ENCODE measurements at places on chromosomes 4 and X.

GRCh38 chrX:129957241-129958082 is 25.0 kb upstream of the BCORL1 start:
- DNase-seq = no peak

DNA sequence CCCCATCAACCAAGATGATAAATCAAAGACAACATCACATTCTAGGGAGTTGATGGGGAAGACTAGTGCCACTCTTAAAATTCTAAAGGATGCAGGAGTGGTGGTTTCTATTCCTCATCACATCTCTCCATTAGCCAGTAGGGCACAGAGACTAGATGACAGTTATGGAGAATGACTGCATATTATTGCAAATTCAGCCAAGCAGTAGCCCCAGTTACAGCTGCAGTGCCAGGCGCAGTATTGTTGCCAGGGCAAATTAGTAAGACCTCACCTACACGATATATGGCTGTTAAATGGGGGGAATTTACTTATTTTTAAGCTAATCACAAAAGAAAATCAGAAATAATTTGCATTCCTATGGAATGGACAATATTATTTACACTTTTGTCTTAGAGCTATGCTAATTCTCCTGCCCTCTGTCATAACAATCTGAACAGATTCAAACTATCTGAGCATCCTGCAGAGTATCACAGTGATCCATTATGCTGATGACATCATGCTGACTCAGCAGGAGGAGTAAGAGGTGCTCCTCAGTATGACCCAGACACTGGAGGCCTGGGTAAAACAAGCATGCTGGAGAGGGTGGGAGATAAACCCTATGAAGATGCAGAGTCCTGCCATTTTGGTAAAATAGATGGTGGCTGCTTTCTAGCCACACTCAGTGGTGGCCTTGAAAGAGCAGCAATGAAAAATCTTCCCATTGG is 24.7 kb downstream of the ETNPPL start:
- DNase-seq = no peak

- no peak for DNase-seq
Measured at GRCh38 chr4:5128569-5128968, 77.3 kb downstream of the STK32B start.

DNA sequence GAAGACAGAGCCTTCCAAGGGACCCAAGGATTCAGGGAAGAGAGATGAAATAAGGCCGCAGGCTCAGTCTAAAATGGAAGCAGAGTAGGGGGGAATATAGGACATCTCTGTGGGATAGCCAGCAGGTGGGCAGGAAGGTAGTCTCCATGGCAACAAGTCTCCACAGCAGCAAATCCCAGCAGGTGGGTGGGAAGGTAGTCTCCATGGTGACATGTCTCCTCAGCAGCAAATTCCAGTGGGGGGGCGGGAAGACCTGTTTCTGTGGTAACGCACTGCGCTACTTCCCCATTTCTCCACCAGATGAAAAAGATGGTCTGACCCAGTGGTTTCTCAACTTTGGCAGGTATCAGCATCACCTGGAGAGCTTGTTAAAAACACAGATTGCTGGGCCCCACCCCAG is 18.3 kb downstream of the NLGN3 start:
- DNase-seq = no peak

- DNase-seq = no peak
Measured at GRCh38 chr4:176270669-176271068, 1.6 kb upstream of the ASB5 start.

DNA sequence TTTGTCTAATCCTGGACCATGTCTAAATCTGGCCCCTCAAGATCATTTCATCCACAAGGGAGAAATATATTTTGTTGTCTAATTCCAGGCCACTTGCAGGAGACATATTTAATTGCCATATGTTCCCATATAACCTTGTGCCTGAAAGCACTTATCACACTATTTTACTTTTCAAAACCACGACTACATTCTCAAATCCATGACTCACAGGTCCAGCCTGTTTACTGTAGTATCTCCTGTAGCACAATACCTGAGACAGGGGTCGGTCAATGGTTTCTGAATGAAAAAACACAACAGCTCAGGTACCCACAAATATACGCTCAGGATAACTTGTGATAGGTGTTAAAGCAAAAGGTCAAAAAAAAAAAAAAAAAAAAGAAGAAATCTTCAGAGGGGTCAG is 60.9 kb downstream of the SEC24D start:
- DNase-seq = no peak

- no peak for DNase-seq
Measured at GRCh38 chr4:74855879-74856278, 61.6 kb upstream of the BTC start.

GRCh38 chrX:103864149-103864548 is 32.1 kb upstream of the RAB9B start:
- no peak for DNase-seq

DNA sequence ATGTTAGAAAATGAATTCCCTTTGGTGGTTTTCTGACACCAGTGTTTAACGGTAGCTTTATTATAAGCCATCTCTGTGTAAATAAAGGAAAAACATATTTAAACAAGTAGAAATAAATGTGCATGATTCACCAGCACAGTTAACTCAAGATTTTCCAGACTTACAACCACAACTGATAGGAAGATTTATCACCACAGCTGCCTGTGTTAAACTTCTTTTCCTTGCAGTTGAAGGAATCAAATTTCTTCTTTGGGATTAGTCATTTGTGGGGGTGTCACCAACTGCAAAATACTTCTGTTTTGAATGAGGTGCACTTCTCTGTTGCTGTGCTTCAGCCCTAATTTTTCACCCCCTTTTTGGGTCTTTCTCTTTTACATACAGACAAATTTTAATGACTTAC is 128.1 kb upstream of the STK26 start:
- no peak for DNase-seq

GRCh38 chr4:169114341-169114974 is 104.4 kb upstream of the CBR4 start:
- no peak for DNase-seq

- DNase-seq = no peak
Measured at GRCh38 chrX:105773801-105774200, 48.5 kb upstream of the NRK start.

DNA sequence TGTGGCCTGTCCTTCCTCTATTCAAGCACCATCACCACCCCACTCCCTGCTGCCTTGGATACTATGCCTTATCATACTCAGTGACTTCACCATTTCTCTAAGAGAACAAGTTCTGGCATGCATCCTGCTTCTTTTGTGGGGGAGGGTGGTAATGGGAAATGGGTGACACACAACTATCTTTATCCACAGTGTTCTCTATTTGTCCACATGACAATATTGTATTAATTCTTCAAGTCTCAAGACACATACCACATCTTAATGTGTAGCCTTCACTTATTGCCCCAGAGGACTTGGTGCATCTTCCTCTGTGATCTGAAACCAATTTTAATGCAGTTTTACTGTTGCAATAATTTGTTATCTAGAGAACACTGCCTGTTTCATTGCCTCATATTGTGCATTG is 29.3 kb upstream of the UGT2B7 start:
- no peak for DNase-seq

GRCh38 chrX:154008521-154008920 is 11.2 kb downstream of the IRAK1 start:
- DNase-seq = no peak

Measured in stimulated activated CD8-positive, alpha-beta memory T cell treated with anti-CD3 and anti-CD28 coated beads, Interleukin-7, amount 100 ng/mL, for 1 hour (primary cell).